Tibial nerve (tissue), 4 donors: ENCODE measurements at places on chromosomes 6 and 20. TPM values are rescaled to one million over a fixed set of nuclear protein-coding genes. Genes with fewer than 3 reads are reported as not detected.

Gene ANKRD66
- total RNA-seq = not detected

Gene TSBP1
- total RNA-seq = not detected

Gene POPDC3
- 6.7 TPM for total RNA-seq

Gene TNF
- not detected for total RNA-seq

Gene PTK6
- total RNA-seq = not detected

Gene SOBP
- total RNA-seq = 6.3 TPM

Gene TFAP2D
- total RNA-seq = not detected

Gene SMIM26
- total RNA-seq = 93.9 TPM

Gene KCNK5
- total RNA-seq = 16.7 TPM

Gene GFRA4
- not detected for total RNA-seq

Gene GNAS-AS1
- total RNA-seq = not detected

Gene SYCP2
- total RNA-seq = 3.9 TPM

Gene TBC1D22B
- 8.4 TPM for total RNA-seq
